ENCODE measurements at places on chromosomes 1 and 21.

DNA sequence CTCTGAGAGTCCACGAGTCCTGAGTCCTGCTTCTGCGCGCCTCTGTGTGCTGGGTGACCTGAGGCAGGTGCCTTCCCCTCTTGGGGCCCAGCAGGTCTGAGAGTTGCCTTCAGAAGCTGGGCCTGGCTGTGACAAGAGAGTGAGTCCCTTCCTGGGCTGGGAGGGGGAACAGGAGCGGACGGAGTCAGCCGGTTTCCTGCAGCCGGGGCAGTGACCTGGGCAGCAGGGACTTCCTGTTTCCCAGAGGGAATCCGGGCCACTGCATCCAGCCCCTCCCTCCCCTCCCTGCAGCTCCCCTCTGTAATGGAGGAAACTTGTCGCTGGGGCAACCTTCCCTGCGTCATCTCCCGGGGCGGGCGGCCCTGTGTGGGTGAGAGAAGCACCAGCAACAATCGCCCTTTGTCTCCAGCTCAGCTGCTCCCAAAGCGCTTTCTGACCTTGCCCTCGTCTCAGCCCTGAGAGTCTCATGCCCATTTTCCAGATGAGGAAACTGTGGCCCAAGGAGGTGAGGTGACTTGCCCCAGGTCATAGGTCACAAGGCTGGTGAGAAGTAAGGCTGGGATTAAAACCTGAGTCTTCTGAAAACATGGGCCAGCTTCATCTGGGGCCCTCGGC, 61.1 kb downstream of the SDC3 start:
- no peak for DNase-seq

DNA sequence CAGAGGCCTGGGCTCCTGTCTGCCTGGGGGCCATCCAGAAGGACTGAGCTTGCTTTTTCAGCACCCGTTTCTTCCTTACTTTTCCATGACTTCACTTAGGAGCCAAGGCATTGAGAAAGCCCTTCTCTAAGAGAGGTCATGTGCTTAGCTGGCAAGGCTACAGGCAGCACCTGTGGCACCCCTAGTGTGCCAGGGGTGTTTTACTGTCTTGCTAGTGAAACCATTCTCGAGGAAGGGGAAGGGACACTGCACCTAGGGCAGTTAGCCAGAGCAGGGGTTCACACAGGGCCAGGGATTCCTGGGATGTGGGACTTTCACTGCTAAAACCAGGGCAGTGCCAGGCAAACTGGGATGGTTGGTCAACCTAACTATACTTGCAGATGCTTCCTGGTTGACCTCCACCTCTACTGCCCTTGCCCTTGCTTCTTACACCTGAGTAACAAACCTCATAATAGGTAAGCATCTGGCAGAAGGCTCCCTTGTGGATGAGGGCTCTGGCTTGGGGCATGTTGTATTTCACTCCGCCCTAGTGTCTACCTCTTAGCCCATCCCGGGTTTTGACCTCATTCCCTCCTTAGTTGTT, 69.2 kb downstream of the NOS1AP start:
- DNase-seq: no peak

DNA sequence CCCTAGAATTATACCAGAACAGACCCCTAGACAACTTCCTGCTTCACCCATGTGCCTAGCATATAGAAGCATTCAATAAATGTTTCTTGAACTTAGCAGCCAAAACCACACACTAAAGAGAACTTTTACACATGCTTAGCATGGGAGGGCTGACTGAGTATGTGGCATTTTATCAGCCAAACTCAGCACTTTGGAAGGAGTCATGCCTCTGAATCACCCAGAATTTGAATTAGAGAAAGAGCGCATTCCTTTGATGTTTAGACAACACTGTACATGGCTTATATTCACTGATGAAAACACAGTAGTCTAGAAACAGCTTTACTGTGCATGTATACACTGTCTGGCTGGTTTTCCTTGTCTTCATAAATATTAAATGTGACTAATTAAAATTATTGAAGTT, 26.1 kb downstream of the SPAG17 start:
- no peak for DNase-seq

DNA sequence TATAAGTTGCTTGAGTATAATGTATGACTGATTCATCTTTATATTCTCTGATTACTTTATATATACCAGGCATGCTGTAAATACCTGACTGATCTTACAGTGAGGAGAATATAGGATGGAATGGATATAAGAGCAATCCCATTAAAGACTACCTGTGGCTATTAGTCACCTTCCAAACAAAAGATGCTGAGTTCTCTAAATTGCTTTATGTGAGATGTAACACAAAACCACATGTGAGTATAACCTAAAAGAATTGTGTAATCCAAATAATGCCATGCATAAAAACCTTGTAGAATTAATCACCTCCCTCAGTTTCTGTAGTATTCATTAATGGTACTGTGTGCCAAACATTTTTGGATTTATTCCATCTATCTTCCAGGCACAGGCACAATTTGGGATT, 134.6 kb upstream of the LRRC7 start:
- no peak for DNase-seq

DNA sequence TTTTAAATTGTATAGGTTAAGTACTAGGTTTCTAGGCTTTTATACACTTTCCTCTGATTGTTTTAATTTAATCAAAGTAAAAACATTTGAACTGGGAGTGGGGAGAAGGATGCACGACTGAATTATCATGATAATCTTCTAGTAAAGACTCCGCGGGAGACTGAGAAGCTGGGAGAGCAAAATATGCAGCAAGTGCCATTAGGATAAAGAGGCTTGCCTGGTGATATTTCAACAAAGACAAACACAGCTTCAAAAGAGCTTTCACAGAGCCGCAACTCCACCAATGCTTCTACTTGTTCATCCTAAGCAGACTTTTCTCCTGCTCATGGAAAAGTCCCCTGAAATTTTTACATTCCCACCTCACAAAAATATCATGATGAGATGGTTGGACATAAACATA, 239.0 kb upstream of the PTBP2 start:
- DNase-seq: no peak
